ENCODE measurements at places on chromosomes 5 and 9.
A peak's percentile ranks its signal among the peaks of the same experiment; 100 is the strongest.

- no peak for DNase-seq
These were observed 165.9 kb downstream of the ICE1 start for GRCh38 chr5:5588386-5588785.

GRCh38 chr5:132662925-132663770 is 5.2 kb downstream of the IL13 start:
- no peak for DNase-seq

DNA sequence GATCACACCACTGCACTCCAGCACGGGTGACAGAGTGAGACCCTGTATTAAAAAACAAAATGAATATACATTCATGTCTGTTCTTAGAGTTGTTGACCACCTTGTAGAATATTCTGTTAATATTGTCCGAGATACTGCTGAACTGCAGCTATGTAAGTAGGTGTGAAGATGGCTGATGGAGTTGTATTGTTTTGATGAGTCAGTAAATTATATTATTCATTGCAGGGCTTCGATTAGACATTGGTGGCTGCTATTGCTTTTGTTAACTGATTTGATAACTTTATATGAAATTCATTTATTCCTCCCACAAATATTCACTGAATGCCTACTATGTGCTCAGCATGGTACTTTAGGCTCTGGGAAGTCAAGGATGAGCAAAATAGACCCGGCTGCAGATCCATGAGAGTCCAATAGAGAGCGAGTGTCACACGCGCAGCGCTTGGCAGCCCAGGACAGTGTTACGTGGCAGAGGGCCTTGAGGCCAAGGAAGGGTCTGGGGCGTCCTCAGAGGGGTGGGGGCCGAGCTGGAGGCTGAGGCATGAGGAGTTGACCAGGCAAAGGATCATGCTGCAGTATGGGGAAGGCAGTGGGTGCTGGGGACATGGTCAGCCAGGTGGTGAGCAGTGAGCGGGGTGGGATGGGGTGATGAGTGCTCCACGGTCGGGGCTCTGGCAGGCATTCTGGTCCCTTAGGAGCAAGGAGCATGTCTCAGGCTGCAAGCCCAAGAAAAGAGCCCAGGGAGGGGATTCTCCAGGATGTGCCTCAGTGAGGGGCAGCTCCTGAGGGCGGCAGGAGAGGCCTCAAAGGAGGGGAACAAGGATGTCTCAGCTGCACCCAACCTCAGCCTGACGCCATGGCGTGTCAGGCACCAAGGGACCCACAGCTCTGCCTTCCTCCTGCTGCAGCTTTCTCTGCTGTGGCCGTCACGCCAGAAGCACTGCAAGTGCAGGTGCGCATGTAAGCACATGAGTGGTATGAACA is 243.5 kb downstream of the GADD45G start:
- DNase-seq = peak; percentile 71

- no peak for DNase-seq
These were observed 59.8 kb downstream of the TNFSF15 start for GRCh38 chr9:114745879-114746550.

GRCh38 chr5:109750463-109750862 is 60.7 kb downstream of the MAN2A1 start:
- no peak for DNase-seq

GRCh38 chr9:98864281-98865174 is 57.1 kb downstream of the GALNT12 start:
- DNase-seq = no peak

DNA sequence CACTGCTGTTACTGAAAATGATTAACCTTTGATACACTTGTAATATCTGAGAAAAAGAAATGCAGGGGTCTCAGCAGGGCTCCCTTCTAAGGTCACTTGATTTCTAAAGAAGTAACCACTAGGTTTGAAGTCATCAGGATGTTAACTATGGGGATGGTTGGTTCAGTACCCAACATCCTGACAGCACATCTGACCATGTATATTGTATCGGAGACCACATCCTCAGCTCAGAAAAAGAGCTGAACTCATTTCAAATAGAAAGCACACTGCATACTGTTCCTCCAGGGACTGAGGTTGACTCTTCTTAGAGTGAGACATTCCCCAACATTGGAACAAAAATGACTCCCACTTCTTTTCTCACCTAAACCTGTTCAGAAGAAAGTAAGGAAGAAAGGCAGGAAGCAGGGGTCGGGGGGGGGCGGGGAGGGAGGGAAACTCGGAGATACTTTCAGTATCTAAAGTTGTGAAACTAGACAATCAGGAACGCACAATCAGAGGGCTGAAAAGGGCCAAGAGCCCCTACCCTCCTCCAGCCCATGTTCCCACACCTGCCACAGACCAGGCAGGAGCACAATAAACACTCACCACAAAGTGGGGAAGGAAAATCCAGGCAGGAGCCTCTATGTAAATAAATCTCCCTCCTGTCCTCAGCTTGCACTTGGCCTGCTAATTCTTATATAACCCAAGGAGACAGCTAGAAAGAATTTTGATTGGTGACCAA is 730 bp upstream of the GZMA start:
- no peak for DNase-seq

DNA sequence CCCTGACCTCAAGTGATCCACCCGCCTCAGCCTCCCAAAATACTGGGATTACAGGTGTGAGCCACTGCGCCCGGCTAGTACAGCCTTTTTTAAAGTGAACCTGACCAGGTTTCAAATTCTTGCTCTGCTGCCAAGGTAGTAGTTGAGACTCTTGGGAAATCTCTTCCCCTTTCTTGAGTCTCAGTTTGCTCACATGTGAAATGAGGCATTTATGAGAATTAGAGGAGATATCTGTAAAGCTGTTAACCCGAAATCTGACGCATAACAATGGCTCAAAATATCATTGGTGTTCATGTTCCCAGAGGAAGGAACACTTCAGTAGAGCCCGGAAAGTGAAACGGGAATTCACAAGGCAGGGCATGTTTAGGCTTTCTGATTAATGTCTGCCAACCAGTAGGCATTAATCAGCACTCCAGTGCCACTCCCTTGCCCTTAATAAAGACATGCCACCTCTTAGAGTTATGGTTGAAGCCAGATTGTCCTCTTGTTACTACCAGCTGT is 1.5 kb downstream of the ARPC5L start:
- DNase-seq = no peak

- no peak for DNase-seq
These were observed 14.7 kb downstream of the LRRC70 start for GRCh38 chr5:62593331-62593730.

- no peak for DNase-seq
These were observed 17.6 kb upstream of the HEXB start for GRCh38 chr5:74667396-74667795.

GRCh38 chr5:166356096-166356495 is 1935.3 kb upstream of the WWC1 start:
- DNase-seq = no peak

DNA sequence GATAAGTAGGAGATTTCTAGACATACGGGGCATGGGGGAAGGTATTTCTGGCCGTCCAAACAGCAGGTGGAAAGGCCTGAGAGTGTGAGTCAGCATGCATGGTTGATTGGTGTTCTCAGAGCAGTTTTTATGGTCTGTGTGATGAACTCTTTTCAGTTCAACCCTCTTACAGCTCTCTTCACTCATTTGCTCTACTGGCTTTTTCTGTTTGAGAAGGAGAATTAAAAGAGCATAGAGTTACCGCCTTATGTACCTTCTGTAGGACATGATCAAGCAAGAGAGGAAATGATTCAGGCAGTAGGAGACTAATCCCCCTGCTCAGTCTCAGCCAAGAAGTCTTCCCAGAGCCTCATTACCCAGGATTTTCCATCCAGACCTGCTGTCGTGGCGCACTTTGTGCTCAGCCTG is 92.4 kb downstream of the PRDM6 start:
- no peak for DNase-seq

GRCh38 chr9:70452365-70452764 is 37.9 kb upstream of the KLF9 start:
- DNase-seq = no peak

DNA sequence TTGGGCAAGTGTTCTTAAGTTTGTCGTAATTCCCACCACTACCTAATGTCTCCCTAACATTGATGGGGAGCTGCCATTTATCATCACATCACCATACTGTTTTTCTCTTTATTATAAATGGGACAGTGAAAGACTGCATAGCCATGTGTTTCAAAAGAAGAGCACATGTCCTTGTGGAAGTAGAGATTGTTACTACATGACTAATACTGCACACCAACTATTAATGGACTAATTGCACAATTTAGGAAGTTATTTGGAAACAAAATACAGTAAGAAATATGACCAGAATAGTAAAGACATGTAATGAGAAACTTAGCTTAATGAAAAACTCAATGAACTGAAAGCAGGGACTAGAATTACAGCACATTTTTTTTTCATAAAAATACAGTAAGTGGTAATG is 12.0 kb upstream of the ELOVL7 start:
- no peak for DNase-seq

GRCh38 chr5:39829441-39829840 is 404.7 kb upstream of the DAB2 start:
- DNase-seq = no peak

GRCh38 chr5:126464959-126465358 is 41.8 kb downstream of the GRAMD2B start:
- no peak for DNase-seq

GRCh38 chr5:149936044-149936699 is 8.4 kb downstream of the PDE6A start:
- no peak for DNase-seq

DNA sequence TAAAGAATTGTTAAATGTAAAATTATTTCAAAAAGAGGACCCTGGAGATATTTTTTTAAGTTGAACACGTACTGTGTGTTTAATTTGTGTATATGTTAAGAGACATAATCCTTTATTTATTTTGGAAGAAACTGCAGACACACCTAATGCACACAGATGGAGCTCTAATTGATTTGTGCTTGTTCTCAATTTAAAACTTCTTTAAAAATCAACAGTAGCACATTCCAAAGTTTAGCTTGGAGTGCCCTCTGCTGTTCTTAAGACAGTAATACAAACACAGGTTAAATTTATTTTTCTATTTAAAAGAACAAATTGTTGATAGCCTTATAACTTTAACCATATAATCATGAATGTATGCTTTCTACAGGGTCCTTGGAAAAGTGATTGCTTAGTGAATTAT is 277.6 kb upstream of the ADAMTS16 start:
- no peak for DNase-seq

DNA sequence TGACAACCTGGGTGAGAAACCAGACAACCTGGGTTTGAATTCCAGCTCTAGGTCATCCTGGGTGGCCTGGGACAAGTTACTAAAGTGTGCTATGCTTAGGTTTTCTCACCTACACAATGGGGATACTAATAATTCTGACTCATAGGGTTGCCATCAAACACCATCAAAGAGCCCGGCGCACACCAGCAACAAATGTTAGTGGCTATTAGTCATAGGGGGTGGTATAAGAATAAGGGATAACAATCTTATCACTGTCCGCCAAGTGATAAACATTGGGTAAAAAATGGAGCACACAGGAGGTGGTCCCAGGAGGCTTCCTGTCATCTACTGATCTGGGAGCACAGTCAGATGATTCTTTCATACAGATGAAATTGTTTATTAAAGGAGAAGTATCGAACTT is 61.4 kb upstream of the AFAP1L1 start:
- no peak for DNase-seq

DNA sequence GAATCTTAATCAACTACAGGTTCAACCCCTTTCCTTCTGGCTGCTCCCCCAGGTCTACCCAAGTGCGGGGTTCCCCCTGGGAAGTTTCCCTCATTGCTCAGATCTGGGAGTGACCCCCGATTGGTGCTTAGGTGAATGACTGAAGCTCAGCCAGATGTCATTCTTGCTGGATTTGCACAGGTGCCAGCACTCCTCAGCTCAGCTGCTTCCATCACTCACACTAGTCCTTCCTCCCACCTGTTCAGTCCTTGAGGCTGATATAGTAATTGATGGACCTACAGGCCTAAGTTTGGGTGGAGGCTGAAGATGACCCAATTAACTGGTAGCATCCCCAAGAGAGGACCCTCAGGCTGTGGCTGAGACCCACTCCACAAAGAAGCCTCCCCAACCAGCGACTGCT is 32.9 kb downstream of the PRLR start:
- no peak for DNase-seq

DNA sequence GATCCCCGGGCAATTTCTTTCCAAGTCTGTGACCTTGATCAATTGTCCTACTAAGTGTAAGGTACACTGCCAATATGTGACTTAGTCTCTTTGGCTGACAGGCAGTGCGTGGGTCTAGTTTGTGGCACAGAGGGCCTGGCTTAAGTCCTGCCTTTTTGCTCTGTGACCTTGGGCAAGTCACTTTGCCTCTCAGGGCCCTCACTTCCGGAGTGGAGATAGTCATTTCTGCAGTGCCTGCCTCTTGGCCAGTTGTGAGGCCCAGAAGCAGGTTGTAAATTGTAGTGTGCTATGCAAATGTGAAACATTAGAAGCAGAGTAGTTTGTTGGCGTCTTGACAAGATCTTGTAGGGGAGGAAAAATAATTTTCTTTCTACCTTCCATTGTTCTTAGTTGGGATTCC is 39.0 kb downstream of the KIF4B start:
- DNase-seq = no peak

- DNase-seq = no peak
These were observed 57.7 kb downstream of the PDE6A start for GRCh38 chr5:149886692-149887470.

DNA sequence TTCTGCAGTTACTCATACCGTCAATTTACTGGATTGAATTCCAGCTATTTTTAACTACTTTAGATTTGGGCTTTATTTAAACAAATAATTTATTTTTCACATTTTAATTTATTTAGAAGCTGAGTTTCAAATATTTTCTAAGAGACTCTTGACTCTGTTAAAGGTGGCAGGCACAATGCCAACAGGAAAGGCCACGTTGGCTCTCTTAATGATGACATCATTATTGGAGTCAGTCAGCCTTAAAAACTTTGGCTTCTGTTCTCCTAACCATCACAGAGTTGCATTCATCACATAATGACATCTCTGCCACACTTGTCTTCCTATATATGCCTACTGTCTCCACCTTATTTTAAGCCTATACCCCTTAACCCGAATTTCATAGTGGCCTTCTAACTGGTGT is 172.3 kb upstream of the PLPPR1 start:
- DNase-seq = no peak

- no peak for DNase-seq
These were observed 286.7 kb upstream of the PTPRD start for GRCh38 chr9:10899509-10899908.

- DNase-seq = no peak
These were observed 603 bp downstream of the SAXO1 start for GRCh38 chr9:19032406-19032805.

GRCh38 chr5:58498340-58498942 is 7.2 kb downstream of the GAPT start:
- peak; percentile 73 for DNase-seq

DNA sequence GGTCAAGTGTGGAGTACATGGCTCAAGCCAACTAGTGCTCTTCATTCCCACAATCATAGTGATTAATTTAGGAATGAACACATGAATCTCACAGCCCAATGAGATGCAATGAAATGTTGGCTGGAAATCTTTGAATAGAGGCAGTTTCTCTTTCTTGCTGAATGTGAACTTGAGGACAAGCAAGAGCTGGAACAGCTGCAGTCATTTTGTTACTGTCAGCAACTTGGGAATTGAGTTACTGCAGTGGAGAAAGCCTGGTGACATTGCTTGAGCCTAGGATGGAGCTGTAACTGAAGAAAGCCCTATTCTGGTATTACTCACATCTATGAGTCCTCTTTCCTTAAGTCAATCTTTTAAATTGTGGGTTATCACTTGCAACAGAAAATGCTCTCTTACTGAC is 62.3 kb downstream of the YIPF5 start:
- no peak for DNase-seq

All from posterior cingulate gyrus (tissue), 11 donors.